ENCODE measurements at places on chromosomes 16 and 17. TPM values are rescaled to one million over a fixed set of nuclear protein-coding genes. Genes with fewer than 3 reads are reported as not detected.
A peak's percentile ranks its signal among the peaks of the same experiment; 100 is the strongest.

GRCh38 chr16:610513-611381, 20.0 kb upstream of the WFIKKN1 start:
- no peak for DNase-seq

DNA sequence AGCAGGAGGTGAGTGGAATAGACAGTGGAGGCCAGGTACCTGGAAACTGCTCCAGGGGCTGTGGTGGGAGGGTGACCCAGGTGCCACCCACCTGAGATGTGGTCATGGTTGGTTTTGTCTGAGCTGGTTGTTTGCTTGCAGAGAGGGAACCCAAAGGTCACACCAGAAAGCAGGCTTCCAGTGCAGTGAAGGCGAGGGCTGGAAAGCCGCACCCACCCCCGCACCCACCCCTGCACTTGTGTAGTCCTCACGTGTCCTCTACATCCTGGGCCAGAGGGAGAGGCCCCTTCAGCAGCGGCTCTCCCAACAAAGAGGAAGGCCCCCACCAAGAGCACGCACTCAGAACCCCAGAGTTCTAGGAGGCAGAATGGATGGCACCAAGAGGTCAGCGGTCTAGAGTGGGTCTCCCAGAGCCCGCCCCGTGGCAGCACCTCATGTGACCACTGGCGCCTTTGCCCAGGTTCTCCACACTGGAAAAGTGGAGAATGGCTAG, 92.6 kb upstream of the CBX4 start:
- no peak for DNase-seq

- DNase-seq: no peak
These were observed 521.7 kb upstream of the EEF2KMT start for GRCh38 chr16:5619304-5619703.

DNA sequence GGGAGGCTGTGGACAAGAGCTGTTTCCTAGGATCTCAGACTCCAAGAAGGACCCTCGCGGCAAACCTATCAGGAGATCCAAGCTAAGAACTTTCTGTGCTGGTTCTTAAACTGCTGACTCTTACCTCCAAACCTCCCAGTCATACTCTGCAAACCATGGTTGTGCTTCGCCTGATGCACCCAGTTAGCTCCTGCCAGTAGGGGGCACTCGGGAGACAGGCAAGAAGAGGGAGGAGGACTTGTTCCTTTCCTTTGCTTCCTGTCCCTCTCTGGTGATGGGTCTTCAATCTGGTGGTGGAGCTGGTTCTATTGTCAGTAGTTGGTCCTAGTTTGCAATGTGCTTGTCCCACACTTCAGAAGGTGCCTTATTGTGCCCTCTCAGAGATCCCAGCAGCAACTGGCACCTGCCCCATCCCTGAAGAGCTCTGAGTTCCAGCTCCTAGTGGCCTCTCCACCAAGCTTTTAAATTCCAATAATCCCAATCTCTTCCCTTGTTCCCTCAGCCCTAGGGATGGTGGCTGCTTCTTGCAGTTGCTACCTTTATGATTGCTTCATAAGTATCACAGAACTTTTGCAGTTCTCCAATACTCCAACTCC, 113.5 kb upstream of the RPL38 start:
- DNase-seq: peak; percentile 27

- DNase-seq: no peak
These were observed 24.6 kb downstream of the RPH3AL start for GRCh38 chr17:327971-328370.

DNA sequence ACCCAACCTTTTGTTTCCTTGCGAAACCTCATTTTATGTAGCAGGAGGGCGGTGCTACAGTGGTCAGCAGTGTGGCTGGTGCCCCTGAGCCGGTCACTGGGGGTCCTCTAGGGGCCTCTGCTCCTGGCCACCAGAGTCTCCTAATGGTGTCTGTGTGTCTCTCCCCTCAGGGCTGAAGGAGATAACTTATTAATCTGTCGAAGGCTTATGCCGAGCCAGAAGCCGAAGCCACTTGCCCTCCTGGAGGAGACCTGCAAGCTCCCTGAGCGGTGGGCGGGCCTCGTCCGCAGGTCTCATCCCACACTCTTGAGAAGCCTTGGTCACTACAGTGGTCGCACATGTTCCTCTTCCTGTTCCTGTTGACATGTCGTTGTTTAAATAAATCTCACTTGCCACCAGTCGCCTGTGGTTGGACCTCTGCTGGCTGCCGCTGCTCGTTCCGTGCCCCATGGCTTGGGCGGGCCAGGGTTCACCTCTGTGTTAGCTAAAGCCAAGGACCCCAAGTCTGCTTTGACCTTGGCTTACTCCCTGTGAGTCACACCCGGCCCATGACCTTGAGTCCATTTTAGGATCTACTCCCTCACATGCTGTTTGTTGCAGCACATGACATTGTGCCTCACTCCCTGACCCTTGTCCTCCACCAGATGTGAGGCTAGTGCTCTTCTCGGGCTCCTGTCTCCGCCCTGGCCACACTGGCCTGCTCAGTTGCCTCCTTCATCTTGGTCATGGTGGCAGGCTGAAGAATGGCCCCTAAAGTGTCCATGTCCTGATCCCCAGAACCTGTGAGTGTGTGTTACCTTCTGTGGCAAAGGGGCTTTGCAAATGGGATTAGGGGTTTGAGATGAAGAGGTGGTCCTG, 38.7 kb upstream of the AQP8 start:
- DNase-seq: no peak

- no peak for DNase-seq
These were observed at the start of gene GALR2 for GRCh38 chr17:76074390-76075363. GALR2 (plus strand) TSS chr17:76074781; CDS start chr17:76074884, 103 bp downstream.

GRCh38 chr16:57233944-57234706, 10.9 kb upstream of the ARL2BP start:
- DNase-seq: no peak

DNA sequence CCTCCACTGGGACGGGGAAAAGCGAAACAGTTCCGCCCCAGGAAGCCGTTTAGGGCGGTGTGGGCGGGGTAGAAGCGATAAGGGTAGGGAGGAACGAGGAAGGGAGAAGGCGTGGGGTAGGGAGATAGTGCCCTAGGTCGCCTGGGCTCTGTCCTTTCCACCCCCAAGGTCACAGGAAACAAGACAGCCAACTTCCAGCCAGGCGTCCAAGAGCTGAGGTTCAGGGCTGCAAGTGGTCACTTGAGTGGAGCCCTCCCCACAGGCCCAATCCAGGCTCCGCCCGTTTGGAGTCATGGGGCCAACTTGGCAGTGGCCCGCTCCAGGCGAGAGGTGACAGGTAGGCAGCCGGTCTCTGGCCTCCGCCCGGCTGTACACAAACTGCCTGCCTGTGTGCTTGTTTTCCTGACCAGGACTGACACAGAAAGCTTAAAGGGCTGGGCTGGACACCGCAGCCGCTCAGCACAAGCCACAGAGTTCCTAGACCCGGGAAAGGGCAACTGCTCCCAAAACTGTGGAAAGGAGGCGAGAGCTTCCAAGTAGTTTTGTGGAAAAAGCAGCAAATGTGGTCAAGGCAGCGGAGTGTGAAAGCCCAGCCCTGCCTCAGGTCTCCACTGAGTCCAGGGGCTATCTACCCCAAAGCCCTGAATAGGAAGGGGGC, at the start of gene RILP:
Gene RILP (minus strand): TSS at position 23 of the 658 bp plus-strand sequence. CDS start 62 bp downstream, outside the sequence.
- DNase-seq: peak; percentile 84

GRCh38 chr17:17406225-17406624, 70.6 kb upstream of the MED9 start:
- no peak for DNase-seq

GRCh38 chr16:10141671-10142070, 40.6 kb downstream of the GRIN2A start:
- no peak for DNase-seq

- no peak for DNase-seq
These were observed 154.8 kb upstream of the WSCD1 start for GRCh38 chr17:5915337-5915736.

DNA sequence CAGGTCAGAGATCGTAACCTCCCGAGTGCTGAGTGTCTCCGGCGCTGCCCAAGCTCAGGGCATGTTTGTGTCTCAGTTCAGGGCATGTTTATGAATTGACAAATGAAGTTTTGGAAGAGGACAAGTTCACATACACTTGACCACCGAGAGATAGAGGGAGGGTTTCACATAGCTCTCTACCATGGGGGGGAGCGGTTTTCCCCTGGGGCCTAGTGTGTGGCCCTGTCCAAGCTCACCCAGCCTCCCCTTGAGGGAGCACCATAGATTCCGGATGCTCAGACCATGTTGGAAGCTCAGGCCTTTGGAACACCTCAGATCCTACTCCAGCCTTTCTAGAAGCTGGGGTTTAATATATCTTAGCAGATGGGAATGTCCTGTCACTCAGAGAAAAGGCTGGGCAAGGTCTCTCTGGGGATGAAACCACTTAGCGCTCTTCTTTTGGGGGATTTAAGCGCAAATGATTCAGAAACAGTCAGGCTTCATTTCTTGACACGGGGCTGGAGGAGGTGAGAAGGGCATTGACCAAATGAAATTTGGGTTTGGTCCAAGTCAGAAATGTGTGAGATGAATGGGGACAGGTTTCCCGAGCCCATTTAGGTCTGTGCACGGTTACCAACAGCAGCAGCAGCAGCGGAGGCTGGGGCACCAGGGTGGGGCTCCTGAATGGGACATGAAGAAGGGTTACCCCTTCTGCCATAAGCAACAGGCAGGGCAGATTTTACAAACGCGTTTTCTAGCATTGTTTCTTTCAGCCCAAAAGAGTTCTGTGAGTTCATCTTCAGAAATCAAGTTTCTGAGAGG, 96.6 kb downstream of the METRNL start:
- DNase-seq: no peak

Gene CA10
- 0.91 TPM for total RNA-seq

Gene CBX2
- 2.0 TPM for total RNA-seq

Gene KLHL10
- 0.14 TPM for total RNA-seq

Data from prostate gland (tissue), 2 donors.